ENCODE measurements at places on chromosomes 16 and 17.

GRCh38 chr17:49895812-49896211, 47.9 kb upstream of the TAC4 start:
- DNase-seq = no peak

GRCh38 chr17:13785981-13786598, 184.4 kb upstream of the HS3ST3A1 start:
- DNase-seq = no peak

GRCh38 chr16:89473136-89473712, 17.1 kb downstream of the ANKRD11 start:
- DNase-seq = no peak

GRCh38 chr17:38912221-38912813, 13.1 kb upstream of the LASP1NB start:
- DNase-seq = no peak

DNA sequence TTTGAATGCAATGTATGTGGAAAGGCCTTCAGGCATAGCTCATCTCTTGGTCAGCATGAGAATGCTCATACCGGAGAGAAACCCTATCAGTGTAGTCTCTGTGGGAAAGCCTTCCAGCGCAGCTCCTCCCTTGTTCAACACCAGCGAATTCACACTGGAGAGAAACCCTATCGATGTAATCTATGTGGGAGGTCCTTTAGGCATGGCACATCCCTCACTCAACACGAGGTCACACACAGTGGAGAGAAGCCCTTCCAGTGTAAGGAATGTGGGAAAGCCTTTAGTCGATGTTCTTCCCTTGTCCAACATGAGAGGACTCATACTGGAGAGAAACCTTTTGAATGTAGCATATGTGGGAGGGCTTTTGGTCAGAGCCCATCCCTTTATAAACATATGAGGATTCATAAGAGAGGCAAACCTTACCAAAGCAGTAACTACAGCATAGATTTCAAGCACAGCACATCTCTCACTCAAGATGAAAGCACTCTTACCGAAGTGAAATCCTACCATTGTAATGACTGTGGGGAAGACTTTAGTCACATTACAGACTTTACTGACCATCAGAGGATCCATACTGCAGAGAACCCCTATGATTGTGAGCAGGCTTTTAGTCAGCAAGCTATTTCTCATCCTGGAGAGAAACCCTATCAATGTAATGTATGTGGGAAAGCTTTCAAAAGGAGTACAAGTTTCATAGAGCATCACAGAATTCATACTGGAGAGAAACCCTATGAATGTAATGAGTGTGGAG, 24.7 kb downstream of the ZFP90 start:
- no peak for DNase-seq

GRCh38 chr16:56711862-56712261, 18.1 kb upstream of the NUP93 start:
- no peak for DNase-seq

DNA sequence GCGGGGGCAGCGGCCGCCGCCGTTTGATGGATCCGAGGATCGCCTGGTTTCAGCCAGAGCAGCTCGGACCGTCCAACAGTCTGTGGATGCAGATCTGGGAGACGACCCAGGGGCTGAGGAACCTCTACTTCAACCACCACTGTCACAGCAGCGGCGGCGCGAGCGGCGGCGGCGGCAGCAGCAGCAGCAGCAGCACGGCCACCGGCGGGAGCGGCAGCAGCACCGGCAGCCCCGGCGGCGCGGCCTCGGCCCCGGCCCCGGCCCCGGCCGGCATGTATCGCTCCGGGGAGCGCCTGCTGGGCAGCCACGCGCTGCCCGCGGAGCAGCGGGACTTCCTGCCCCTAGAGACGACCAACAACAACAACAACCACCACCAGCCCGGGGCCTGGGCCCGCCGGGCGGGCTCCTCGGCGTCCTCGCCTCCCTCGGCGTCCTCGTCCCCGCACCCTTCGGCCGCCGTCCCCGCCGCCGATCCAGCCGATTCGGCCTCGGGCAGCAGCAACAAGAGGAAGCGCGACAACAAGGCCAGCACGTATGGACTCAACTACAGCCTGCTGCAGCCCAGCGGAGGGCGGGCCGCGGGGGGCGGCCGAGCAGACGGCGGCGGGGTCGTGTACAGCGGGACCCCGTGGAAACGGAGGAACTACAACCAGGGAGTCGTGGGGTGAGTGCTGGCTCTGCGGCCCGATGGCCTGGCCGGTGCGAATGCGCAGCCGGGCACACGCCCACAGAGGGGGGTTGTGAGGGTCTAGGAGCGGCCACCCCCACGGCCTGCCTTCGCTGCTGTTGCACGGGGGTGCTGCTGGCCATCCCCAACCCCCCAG, 702 bp downstream of the TENT4B start:
- DNase-seq = peak; percentile 84

- DNase-seq = no peak
Observed at GRCh38 chr17:46803544-46803943, 14.9 kb downstream of the WNT3 start.

DNA sequence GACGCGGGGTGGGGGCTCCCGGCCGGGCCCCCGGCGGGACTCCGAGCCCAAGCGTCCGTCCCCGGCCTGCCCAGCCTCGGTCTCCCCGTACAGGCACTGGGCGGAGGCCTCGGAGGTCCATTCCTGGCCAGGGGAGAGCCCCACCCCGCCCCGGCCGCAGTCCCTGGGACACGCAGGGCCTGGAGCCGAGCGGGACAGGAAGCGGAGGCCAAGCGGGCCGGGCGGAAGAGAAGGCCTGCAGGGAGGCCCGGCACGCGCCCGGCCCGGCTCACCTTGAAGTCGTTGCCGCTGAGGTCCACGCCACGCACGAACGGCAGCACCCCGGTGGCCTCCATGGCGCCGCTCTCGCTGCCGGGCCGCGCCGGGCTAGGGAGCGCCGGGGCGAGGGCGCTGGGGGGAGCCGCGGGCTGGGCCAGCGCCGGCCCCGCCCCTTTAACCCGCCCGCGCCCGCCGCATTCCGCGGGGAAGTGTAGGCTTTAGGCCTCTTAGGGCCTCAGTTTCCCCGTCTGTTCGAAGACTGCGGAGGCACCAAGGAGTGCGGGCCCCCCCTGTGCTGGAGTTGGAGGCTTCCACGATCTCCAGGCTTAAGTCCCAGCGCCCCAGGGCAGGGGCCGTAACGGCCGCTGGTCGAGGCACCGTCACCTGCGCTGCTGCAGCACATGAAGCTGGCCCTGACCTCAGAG, at the start of gene FLII:
TSS of gene FLII (minus strand) at position 383 of the 683 bp plus-strand sequence. CDS start at position 335, 48 bp downstream.
- DNase-seq = peak; percentile 68

GRCh38 chr17:7025245-7025644, 2.4 kb downstream of the BCL6B start:
- DNase-seq = no peak

- no peak for DNase-seq
Observed at GRCh38 chr16:61792194-61792909, 243.9 kb downstream of the CDH8 start.

- no peak for DNase-seq
Observed at GRCh38 chr16:7090628-7091115, 242.0 kb upstream of the RBFOX1 start.

- peak; percentile 72 for DNase-seq
Observed at GRCh38 chr17:40122999-40123810, 1.4 kb downstream of the MSL1 start.

DNA sequence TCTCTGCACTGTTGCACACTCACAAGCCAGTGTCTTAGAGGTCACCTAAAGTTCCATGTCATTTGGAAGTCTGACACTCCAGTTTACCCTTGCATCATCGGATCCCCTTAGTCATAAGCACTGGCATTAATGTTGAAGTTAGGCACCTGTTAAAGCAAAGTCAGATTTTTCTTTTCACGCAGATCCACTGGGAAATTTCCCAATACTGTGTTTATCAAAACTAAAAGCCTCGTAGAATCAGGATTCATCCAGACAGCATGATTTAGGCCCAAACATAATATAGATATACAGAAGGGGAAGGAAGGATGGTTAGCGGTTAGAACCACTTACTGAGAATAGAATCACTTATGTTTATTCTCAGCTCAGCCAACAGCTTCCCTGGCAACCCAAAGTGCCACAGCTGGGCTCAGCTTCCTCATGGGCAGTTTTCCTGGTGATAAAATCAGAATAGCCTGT, 30.1 kb upstream of the HAPSTR1 start:
- DNase-seq = no peak

GRCh38 chr16:49129935-49130334, 151.7 kb downstream of the CBLN1 start:
- DNase-seq = no peak

GRCh38 chr17:43831633-43832032, 1.3 kb downstream of the MPP3 start:
- no peak for DNase-seq

GRCh38 chr17:2397247-2398171, 3.4 kb downstream of the MNT start:
- DNase-seq = no peak

DNA sequence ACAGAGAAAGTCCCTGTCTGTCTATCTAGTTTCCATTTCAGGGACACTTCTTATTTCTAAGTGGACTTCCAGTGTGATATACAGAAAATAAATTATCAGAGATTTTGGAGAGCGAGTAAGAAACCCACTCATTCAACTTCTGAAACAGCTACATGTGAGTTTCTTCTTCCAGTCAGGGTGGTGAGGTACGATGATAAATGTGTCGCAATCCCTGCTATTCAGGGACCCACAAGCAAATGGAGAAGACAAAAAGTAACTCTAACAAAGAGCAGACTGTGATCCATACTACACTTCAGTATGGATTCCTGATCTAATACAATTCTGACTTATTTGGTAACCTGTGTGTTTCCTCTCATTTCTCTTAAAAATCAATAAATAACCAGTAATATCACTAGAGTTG, 16.8 kb downstream of the CNTNAP4 start:
- no peak for DNase-seq

- DNase-seq = no peak
Observed at GRCh38 chr16:56919099-56919800, 12.7 kb upstream of the HERPUD1 start.

- no peak for DNase-seq
Observed at GRCh38 chr17:11493936-11494335, 104.3 kb upstream of the DNAH9 start.

GRCh38 chr17:4856937-4857314, 23.8 kb downstream of the MINK1 start:
- no peak for DNase-seq

DNA sequence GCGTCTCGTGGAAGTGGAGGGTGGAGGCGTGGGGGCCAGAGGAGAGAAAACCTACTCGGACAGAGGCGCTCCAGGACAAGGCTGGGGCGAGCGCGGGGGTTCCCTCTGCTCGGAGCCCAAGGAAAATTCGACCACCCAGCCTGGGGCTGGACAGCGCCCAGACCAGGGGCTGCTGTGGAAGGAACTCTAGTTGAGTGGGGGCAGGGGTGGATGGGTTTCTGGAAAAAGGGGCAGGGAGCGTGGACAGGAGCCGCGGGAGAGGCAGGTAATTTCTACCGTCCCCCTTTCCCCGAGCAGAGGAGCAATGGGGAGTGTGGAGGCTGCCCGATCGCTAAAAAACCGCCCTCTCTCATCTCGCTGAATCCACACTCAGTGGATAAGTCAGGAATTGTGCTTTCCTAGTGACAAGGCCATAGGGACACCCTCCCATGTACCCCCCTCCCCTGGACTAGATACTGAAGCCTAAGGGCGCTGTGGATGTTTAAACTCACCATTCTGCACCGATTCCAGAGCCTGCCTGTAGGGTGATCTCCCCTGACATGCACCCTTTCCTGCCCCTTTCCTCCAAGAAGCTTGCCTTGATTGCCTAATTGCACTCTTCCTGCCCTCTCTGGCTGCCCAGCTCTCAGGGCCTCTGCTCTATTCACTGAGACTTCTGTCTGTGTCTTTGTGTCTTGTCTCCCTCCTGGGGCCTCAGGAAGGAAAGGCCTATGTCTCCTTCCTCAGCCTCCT, 90.7 kb upstream of the TMEM97 start:
- DNase-seq = peak; percentile 59

GRCh38 chr16:24336491-24336890, 80.4 kb downstream of the CACNG3 start:
- DNase-seq = no peak

DNA sequence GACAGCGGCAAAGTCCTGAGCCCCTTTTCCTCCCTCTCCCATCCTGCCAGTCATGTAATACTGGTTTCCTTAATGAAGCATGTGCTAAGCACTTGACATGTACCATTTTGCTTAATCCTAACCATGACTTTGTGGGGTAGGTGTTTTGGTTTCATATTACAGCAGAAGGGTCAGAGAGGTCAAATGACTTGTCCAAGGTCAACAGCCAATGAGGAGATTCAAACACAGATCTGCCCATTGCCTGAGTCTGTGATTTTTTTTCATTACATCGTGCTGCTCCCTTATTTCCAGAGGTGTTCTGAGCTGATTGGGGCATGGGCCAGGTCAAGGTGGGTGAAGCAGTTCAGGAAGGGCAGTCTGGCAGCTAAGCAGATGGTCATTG, 17.6 kb upstream of the PHF12 start:
- no peak for DNase-seq

GRCh38 chr16:88300463-88300835, 82.3 kb upstream of the ZNF469 start:
- no peak for DNase-seq

DNA sequence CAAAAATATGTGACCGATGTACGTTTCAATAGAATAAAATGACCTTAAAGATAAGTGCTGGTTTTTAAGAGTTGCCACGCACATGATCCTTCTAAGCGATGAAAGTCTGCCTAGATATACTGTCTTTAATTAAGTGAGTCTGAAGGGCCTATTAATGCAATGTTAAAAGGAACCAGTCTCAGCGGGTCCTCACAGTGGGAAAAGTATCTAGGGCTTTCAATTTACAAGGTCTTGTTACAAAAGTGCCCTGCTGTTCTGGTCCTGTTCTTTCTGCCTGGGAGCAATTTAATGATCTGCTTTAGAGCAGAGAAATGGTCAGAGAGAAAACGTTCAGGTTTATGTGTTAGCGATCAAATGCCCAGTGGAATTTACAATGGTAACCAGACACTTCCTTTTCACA, 864.0 kb downstream of the KCNJ2 start:
- DNase-seq = no peak

DNA sequence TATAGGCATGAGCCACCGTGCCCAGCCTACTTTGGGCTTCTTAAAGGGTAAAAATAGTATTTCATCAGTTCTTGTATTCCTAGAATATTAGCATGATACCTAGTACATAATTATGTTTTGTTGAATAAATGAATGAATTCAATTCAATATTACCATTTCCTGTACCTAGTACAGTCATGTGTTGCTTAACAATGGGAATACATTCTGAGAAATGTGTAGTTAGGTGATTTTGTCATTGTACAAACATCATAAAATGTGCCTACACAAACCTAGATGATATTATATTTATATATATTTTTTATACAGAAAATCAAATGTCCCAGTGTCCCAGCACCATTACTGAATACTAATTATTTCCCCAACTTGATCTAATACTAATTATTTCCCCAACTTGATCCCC, 85.6 kb upstream of the HAS3 start:
- DNase-seq = no peak

DNA sequence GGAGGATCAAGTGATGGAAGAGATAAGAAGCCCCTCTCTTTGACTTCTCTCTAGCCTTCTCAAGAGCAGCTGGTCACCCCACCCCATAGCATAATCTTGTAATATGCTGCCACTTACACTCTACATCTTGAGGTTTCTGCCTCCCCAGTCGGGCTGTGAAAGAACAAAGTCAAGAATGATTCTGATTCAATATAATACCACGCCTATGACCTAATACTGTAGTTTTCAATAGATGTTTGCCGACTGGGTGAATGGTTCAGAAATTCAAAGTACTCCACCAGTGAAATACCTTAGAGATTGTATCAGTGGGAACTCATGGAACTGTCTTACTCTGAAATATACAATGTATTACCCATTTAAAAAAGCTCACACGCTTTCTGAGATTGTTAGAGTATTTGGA, 93.0 kb upstream of the ZFHX3 start:
- no peak for DNase-seq

GRCh38 chr17:75842963-75843576, 1.1 kb downstream of the UNC13D start:
- no peak for DNase-seq

Data from kidney (tissue), 22 donors.